ENCODE measurements at places on chromosomes 4 and X.

DNA sequence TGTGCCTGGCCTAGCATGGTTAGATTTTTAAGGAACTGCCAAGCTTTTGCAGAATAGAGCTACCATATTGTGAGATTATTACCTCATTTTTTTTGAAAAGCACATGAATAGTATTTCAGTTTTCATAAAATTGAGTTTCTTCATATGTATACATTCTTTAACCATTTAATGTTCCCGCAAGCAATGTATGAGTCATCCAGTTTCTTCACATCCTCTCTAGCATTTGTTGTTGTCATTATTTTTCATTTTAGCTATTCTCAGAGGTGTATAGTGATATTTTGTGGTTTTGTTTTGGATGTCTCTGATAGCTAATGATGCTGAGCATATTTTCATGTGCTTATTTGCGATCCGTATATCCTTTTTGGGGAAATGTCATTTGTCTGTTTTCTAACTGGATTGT is 74.9 kb downstream of the GLUD2 start:
- DNase-seq = no peak

DNA sequence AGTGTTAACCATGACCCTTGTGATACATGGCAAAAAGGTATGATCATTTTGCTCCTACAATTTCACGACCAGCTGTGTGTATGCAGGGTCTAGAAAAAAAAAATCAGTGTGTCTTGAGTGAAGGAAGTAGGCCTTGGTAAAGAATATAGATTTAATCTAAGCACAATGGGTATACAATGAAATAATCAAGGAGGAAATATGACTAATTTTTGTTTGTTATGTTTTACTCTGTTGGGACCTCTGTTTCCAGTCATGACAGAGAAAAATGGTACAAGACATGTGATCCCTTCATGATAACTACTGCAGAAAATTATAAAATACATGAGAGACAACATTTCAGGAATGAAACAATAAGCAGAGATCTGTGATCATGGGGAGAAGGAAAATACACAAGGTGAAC is 835.5 kb downstream of the PDHA2 start:
- no peak for DNase-seq

GRCh38 chr4:71187404-71188155 is 151.2 kb upstream of the SLC4A4 start:
- peak; percentile 18 for DNase-seq

- peak; percentile 33 for DNase-seq
Observed at GRCh38 chr4:87985097-87985886, 9.8 kb downstream of the SPP1 start.

- DNase-seq = peak; percentile 5
Observed at GRCh38 chrX:48761674-48762471, at the start of gene GLOD5. Gene GLOD5 (plus strand): TSS chrX:48761747. CDS start chrX:48761791, 44 bp downstream.

DNA sequence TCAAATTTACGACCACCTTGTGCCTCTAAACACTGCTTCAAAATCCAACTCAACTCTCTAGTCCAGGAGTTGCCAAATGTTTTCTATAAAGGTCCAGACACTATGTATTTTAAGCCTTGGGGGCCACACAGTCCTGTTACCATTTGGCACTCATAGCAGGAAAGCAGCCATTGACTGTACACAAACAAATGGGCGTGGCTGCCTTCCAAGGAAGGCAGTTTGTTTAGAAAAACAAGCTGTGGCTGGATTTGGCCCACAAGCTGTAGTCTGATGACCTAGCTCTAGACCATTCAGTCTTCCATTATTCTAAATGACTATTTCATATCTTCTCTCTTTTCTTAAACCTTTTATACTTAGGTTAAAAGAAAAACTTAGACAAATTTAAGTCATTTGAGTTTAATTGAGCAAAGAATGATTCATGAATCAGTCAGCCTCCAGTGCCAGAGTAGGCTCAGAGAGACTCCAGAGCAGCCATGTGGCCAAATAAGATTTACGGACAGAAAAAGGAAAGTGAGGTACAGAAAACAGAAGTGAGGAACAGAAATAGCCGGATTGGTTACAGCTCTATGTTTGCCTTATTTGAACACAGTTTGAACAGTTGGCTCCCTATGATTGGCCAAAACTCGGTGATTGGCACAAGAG is 825.8 kb upstream of the LCORL start:
- DNase-seq = no peak

GRCh38 chr4:73831569-73831968 is 4.9 kb upstream of the CXCL6 start:
- no peak for DNase-seq

Data from CD4-positive, alpha-beta T cell treated with Interleukin-17A for 4 hours (primary cell).